NCI-H2029 treated with DMSO at 0.1 percent for 48 hours (cell line): ENCODE measurements at places on chromosomes 13 and 19.

DNA sequence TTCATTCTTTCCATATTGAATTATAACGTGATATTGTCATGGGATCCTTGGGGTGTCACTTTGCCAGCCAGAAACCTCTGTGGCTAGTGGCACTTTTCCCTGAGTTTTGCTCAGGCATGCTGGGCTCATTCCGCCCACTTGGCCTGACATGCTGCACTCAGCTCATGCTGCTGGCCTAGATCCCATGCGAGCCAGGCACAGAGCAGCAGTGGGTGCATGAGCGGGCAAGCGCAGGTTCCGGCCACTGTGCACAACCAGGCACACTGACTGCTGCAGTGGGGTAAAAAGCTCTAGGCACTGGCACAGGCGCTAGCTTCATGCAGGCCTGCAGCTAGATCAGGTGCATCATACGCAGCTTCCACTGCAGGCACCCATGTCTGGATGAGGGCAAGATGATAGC is 221.2 kb downstream of the MAB21L1 start:
- no peak for DNase-seq

DNA sequence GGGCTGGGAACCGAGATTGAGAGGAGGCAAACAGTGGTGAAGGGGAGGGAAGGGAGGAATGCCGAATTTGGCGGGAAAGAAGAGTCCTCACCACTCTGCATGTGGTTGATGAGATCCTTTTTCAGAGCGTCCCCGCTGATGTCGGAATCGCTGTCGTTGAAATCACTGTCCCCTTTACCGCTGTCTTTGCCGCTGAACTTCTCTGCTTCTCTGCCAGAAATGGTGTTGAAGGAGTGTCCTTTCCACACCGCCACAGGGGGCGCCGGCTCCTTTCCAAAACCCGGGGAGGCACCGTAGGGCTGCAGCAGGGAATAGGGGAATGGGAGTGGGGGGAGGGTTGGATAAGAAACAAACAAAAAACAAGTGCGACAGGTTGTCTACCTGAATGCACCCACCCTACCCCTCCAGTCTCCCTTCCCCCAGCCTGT is 3.1 kb downstream of the PCDH8 start:
- no peak for DNase-seq

DNA sequence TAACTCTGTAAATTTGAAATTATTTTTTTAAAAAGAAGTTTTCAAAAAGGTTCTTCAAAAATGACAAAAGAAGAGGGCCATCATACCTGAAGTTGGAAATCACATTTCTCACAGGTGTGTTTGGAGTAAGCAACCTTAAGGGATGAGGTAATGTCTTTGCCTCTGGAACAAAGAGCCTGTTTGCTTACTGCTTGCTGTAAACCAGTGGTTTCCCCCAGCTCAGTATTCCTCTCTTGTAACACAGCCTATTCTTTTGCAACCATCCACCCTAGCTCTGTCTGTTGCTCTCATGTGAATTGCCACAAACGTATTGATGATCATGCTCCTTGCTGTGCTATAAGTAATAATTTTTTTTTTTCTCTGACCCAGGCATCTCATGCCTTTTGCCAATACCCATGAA is 38.1 kb downstream of the UCHL3 start:
- peak; percentile 24 for DNase-seq

DNA sequence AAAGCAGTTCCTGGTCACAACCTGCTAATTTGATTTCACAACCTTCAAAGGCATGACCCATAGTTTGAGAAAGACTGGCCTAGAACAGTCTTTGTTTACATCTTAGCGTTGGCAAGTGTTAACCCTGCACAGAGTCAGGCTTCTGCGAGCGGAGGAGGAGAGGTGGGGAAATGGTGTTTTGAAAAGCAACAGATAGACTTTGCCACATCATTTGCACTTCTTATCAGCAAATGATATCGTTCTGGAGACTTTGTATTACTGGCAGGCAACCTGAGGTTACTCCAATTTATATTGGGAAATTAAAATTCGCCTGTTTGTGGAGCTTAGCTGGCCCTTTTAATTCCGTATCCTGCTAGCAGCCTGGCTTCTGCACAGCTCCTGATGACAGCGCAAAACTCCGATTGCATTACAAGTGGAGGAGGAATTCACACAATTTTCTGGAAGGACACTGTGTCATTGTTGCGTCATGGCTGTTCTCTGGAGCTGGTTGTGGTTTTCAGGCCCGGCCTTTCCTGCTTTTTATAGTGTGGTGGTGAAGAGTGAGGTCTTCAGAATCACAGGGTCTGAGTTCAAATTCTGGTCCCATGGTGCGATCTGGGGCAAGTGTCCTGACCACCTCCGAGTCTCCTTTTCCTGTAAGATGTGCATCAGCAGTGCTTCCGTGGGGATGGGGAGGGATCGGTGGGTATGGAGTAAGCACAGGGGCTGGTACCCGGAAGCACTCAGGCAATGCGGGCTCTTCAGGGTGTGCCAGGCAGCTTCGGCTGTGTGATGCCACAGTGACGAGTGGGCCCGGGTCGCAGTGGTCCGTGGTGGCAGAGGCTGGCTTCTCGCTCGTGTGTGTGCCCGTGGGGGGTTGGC is 49.1 kb upstream of the EHD2 start:
- DNase-seq: no peak

GRCh38 chr13:95019886-95020285 is 281.4 kb downstream of the ABCC4 start:
- DNase-seq: no peak

GRCh38 chr13:53781941-53782340 is 753.3 kb downstream of the OLFM4 start:
- DNase-seq: no peak

DNA sequence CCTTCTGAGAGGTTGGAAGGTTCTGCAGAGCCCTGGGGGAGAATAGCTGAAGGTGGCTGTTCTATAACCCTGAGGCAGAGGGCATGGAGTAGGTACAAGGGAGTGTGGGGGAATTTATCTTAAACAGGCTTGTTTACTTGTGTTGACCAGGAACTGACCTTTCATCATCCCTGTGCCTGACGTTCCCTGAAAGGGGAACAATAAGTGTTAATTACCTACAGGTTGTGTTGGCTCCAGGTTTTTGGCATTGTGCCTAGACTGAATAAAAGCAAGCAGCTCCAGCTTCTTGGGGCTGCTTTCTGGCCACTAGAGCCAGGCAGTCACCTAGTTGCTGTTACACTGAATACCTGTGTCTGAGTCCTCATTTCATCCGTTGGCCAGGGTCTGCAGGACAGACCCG is 60.0 kb downstream of the ZNF627 start:
- peak; percentile 73 for DNase-seq

DNA sequence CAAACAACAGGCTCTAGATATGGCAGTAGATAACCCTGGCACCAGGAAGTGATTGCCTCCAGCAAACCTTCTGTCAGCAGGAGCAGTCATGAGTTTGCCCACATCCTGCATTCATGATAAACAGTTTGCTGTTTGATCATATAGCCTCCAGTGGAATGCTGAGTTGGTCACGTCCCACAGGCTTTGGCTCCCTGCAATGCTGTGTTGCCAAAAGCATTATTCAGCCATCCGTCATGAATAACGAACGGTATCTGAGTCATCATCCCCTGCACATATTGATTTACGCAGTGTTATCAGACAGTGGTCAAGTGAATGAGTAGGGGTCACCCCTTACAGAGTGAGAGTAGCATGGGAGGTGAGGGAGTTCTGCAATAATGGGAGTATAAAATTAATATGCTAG is 21.9 kb upstream of the ZNF432 start:
- DNase-seq: no peak
